ENCODE measurements at places on chromosomes 3 and 15.

DNA sequence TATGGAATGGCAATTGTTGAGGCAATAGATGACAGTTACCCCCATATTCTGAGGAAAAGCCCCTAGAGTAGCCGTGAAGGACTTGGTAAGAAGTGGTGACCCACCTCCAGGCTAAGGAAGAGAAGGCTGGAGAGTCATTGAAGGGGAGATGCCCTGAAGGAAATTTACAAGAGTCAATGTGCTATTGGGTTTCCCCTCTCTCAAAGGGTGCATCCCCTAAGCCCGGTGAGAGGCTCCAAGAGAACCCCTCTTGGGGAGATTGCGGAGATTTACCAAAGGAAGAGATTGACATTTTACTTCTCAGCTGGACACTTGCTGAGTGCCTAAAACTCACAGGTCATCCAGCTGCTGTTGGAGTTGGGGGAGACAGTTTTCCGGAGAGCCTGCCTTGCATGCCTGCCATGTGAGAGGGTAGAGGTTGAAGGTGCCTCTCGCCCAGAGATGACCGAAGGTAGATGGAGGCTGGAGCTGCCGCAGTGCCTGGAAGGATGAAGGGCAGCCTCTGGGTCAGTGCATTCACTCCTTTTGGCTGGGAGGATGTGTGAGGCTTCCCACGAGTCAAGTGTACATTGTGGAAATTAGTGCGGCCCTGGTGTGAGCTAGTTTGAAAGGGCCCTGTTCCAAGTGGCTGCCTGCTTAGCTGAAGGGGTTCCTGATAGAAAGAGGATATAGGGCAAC, 30.7 kb downstream of the MESD start:
- no peak for DNase-seq

GRCh38 chr3:63228677-63229076, 49.4 kb upstream of the SYNPR start:
- peak; percentile 61 for DNase-seq

DNA sequence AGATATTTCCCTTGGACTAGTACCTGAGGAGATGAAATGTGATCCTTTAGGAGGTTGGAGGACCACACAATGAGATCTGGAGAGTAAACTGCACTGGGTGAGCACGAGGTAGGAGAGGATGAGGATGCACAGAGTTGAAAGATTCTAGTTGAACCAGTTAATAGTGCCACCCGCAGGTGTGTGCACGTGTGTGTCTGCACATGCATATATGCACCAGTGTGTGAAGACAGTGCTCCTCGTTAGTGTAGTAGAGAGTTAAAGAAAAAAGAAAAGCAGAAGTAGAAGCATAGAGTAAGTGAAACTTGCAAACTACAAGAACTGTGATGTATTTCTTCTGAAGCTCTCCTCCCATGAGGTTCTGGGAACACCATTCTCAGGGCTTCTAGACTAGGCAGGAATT, 8.4 kb downstream of the MED12L start:
- no peak for DNase-seq

GRCh38 chr3:180253283-180253682, 216.5 kb upstream of the PEX5L start:
- DNase-seq = no peak

DNA sequence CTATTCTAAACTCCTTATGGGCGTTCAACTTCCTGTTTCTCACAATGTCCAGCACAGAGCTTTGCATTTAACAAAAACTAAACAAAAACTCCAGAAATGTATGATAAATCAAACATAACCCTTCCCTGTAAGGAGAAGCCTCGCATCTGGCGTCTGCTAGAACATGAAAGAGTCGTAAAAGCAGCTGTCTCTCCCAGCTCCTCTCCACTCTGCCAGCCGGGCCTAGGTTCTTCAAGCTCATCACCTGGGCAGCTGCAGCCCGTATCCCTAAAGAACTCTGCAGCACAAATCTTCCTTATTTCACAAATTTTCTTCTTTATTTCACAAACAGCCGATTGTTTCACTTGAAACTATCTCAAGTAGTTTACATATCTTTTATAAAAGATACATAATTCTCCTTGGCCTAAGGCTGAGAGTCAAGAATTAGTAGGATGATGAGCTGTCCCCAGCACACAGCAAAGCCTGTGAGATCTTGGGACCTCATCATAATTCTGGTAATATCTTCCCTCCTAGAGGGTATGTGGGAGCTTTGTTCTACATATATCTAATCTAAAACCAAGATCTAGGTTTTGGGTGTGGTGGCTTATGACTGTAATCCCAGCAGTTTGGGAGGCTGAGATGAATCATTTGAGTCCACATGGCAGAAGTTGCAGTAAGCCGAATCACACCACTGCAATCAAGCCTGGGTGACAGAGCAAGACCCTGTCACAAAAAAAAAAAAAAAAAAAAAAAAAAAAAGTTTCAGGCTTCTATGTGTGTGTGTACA, 35.3 kb downstream of the ANXA2 start:
- peak; percentile 67 for DNase-seq

DNA sequence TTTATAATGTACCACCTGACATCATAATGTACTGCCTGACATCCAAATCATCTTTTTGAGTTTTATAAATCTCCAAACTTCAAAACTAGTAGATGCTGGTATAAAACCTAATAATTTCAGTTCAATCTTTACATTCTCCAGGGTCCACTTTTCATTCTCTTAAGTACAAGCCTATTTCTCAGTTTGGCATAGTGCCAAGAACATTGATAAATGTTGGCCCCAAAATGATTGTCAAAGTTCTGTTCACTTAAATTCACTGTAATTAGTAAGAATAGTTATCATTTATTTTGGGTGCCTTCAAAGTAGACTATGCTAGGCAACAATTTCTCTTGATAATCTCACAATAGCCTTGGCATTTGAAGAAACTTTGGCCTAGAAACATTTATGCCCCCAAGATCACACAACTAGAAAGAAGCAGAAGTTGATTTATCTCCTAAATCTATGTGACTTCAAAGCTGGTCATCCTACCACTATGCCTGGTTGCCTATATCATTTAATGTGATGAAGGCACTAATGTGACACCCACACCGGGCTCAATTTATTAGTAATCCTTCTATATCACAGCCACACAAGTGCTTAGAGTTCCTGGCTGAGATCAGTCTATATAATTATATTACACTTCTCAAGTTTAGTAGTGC, 101.7 kb downstream of the ZNF609 start:
- DNase-seq = no peak

GRCh38 chr15:42385206-42385979, 26.1 kb downstream of the CAPN3 start:
- DNase-seq = peak; percentile 60

- DNase-seq = no peak
These were observed 3.9 kb downstream of the EPM2AIP1 start for GRCh38 chr3:36989005-36989404.

GRCh38 chr15:100687582-100688141, 85.3 kb downstream of the ASB7 start:
- DNase-seq = peak; percentile 73

DNA sequence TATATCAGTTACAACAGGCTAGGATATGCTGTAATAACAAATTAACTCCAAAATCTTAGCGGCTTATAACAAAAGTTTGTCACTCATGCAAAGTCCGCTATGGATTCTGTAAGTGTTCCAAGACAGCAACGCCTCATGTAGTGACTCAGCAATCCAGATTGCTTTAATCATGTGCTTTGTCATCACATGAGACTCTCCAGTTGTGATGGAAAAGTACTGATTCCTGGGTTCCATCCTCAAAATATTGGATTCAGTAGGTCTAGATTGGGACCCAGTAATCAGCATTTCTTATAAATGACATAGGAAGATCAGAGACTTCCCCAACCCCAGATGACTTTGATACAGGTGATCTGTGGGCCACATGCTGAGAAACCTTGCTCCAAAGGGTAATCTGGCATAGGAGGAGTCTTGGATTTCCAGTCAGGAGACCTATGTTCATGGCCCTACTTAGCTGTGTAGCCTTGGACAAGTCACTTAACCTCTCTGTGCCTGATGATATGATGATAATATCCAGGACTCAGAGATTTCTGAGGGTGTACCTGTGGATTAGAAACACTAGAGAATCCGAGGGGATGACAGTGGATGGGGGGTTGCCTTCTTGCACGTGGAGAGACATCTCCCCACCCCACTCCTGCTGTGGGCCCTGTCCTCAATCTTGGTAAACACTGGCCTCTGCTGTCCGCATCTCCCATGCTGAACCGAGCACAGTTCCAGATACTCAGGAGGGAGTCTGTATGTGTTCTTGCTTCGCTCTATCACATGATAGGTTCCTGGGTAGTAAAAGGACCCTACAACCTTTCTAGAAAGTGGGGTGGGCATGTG, 65.5 kb downstream of the CORO2B start:
- peak; percentile 74 for DNase-seq

GRCh38 chr3:23590424-23591273, 215.1 kb upstream of the UBE2E1 start:
- DNase-seq = no peak

GRCh38 chr15:90994059-90994416, 297 bp downstream of the PRC1 start:
- peak; percentile 36 for DNase-seq

GRCh38 chr15:95973566-95974256, 356.8 kb upstream of the NR2F2 start:
- DNase-seq = no peak

DNA sequence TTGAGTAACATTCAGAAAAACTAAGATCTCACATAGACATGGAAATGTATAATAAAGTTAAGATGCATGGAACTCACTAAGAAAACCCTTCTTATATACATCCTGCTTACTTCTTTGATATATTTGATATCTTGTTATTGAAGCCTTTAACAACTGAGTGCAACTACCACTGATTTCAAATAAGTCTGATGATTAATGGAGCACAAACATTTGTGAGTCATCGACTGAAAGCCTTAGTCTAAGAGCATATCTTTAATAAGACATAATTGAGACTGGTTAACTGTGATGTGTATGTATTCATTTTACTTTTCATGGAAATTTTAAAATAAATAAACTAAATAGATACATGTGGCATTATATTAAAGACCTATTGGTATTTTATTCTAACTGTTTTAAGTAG, 740.5 kb downstream of the EPHA3 start:
- no peak for DNase-seq

DNA sequence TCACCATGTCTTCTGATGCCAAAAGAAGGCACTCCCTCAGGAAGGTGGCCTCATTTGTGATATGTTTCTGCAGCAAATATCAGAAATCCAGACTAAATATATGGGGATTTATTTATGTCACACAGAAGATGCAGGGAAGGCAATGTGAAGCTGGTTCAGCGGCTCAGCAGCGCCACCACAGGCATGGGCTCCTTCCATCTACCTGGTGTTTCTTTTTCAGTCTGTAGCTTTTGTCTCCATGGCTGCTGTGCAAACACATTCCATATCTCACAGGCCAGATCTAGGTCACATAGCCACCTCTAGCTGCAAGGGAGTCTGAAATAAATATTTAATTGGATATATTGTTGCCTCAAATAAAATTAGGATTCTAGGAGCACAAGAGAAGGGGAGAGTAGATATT, 502.1 kb upstream of the IL12A start:
- DNase-seq = no peak

DNA sequence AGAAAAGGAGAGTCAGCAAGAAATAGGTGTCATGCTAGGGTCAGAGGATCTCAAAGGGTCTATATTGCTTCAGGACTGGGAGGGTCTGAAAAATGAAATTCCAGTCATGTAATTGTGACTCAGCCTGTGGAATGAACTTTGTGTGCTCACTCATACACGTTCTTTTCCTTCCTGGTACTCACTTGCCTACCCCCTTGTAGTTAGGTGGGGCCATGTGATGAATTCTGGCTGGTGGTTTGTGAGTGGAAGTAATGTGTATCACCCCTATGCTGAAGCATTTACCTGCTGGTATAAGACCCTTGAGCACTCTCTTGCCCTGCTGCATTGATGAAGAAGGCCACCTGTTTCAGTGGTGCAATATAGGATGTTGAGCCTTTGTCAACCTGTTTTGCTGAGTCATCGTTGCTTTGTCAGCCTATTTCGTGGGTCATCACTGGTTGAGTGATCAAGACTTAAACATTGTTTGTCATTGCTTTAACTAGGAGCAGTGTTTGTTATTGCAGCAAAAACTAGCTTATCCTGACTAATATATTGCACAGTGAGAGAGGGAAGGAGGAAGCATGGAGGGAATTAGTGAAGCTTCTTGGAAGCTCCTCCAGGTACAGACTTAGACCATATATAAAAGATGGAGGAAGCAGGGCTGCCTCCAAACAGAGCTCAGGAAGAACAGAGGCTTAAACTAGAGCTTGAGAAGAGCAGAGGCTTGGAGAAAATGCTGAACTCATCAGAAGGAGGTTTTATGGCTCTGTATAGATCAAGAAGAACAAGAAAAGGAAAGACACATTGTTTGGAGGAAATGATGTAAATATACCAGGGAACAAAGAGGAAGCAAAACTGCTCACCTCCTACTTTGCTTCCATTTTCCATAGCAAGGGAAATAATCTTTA, 28.9 kb downstream of the TLNRD1 start:
- DNase-seq = peak; percentile 52

DNA sequence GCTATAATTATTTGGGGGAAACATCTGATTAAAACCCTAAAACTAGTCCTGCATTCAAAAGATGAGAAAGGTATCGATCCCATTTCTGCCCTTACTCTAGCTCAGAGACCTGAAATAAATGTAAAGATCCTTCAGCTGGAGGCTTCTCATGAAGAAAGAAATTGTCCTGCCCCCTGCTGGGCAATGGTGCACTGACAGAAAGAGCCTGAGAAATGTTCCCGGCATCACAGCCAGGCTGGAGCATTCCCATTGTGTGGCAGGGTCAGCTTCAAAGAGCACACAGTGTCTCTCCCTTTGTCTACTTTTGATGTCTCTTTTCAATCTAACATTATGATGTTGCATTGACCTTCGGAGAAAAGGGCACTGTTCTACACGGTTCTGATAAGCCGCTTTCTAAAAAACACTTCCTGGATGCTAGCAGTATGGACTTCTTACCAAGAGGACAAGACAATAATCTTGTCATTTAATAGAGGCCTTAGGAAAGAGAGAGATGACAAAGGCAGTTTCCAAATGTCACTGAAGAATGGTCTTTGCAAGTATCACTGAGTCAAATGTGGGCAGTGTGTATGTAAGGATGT, 287.5 kb downstream of the MAGI1 start:
- peak; percentile 63 for DNase-seq

DNA sequence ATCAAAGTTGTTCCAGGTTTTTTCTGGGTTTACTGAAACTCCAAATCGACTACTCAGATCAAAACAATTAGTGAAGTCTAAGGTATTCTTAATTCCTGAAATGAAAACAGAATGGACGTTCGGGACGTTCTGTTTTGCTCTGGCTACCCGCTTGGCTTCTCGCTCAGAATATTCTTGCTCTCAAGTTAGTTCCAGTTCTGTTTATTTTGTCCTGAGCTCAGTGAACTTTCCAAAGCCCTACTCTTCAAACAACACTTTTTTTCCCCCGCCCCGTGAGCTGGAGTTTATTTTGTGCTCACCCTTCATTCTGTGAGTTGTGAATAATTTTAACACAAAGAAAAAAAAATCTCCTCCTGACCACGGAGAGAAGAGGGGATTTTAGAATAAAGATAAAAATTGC, 72.6 kb downstream of the SAMMSON start:
- no peak for DNase-seq

DNA sequence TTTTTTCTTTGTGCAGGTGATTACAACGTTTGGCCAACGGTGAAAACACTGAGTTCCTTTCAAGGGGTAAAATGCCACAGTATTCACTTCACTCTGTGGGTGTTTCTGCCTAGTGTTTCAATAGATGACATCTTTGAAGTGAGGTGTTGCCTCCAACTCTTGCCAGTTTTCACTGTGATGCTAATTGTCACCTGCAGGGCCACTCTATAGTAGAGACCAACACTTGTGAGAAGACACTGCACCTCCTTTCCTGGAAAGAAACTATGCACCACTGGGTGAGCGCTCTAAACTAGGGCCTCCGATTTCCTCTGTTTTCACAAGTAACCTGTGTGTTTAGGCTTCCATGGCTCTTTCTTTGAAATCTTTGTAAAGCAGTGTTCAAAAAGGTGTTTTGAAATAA, 98.3 kb downstream of the THRB start:
- no peak for DNase-seq
